ENCODE measurements at places on chromosomes 6 and 20.
A peak's percentile ranks its signal among the peaks of the same experiment; 100 is the strongest.

GRCh38 chr20:7748624-7749023 lies 191.6 kb downstream of the HAO1 start:
- no peak overlapping the region for H3K27ac ChIP-seq
- H3K27me3 ChIP-seq = no peaks in the 10 kb centered on the region
- no peaks in the 10 kb centered on the region for H3K4me1 ChIP-seq
- no peak for DNase-seq
- H3K4me3 ChIP-seq = no peak overlapping the region

- no peaks in the 10 kb centered on the region for H3K36me3 ChIP-seq
- H3K27me3 ChIP-seq = no peaks in the 10 kb centered on the region
- no peak for DNase-seq
- H3K27ac ChIP-seq = no peak overlapping the region
- no peak overlapping the region for H3K4me3 ChIP-seq
- no peaks in the 10 kb centered on the region for H3K4me1 ChIP-seq
Observed at GRCh38 chr6:70180901-70181599, 121.8 kb downstream of the COL9A1 start.

DNA sequence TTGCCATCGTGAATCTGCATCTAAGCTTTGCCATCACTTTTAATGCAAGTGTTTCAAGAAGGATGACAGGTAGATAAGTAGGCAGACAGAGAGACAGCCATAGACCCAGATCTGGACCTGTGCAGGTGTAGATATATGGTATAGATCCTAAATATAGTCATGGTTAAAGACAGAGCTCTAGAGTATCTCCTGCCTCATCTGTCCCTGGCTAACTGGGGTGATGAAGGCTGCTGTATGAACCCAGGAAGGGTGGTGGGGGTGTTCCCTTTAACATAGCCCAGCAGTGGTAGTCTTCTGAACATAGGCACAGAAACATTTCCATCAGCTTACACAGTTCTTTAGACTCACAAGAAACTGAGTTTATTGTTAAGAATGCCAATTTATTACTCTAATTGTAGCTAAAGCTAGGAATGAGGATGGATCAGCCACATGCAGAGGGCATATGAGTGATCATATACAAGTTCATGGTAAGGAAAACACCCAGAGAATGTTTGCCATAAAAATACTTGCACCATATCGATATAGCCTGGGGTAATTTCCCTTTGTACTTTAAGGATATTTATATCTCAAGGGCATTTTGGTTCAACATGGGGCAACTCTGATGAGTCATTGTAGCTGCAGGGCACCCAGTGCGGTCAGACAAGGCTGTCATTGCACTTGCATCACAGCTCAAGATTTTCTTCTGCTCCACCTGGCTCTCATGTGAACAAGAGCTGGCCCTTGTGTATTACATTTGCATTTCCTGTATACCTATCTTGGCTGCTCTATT lies 587.2 kb downstream of the EPM2A start:
- H3K27me3 ChIP-seq = no peaks in the 10 kb centered on the region
- peak; percentile 81 for DNase-seq
- no peaks in the 10 kb centered on the region for H3K36me3 ChIP-seq
- peaks cover 12% of the 10 kb centered on the region for H3K4me1 ChIP-seq
- peak overlapping the region; percentile 73 for H3K27ac ChIP-seq

- no peak for DNase-seq
- no peak overlapping the region for H3K4me3 ChIP-seq
- no peak overlapping the region for H3K27ac ChIP-seq
- H3K36me3 ChIP-seq = no peaks in the 10 kb centered on the region
- peaks cover 12% of the 10 kb centered on the region for H3K4me1 ChIP-seq
Observed at GRCh38 chr6:88920774-88921733, 42.4 kb downstream of the RNGTT start.

DNA sequence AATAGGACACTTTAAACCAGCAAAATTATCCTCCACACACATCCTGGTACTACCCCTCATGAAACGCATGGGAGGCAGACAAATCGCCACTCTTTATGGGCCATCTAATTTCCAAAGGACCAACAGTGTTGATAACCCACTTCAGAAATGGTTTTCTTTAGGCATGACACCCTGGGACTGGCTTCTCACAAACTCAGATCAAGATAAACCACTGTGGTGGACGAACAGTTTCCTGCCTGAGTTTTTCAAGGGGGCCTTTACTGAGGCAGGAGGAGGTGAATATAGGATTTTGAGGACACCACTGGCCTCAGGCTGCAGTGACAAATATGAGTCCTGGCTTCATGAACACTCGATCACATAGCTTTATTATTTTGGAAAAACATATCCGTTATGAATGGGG lies 26.0 kb downstream of the TRAM2 start:
- peaks cover 94% of the 10 kb centered on the region for H3K4me1 ChIP-seq
- no peaks in the 10 kb centered on the region for H3K27me3 ChIP-seq
- DNase-seq = no peak
- H3K27ac ChIP-seq = peak overlapping the region; percentile 94

- H3K27me3 ChIP-seq = no peaks in the 10 kb centered on the region
- no peaks in the 10 kb centered on the region for H3K36me3 ChIP-seq
- H3K27ac ChIP-seq = no peak overlapping the region
- H3K4me3 ChIP-seq = no peak overlapping the region
- no peaks in the 10 kb centered on the region for H3K4me1 ChIP-seq
- DNase-seq = no peak
Observed at GRCh38 chr20:5464901-5465603, 148.3 kb upstream of the PROKR2 start.

- no peak overlapping the region for H3K4me3 ChIP-seq
- H3K27me3 ChIP-seq = peaks cover 18% of the 10 kb centered on the region
- H3K36me3 ChIP-seq = no peaks in the 10 kb centered on the region
- DNase-seq = no peak
- H3K27ac ChIP-seq = no peak overlapping the region
Observed at GRCh38 chr20:57624124-57624523, 3.9 kb upstream of the ZBP1 start.

DNA sequence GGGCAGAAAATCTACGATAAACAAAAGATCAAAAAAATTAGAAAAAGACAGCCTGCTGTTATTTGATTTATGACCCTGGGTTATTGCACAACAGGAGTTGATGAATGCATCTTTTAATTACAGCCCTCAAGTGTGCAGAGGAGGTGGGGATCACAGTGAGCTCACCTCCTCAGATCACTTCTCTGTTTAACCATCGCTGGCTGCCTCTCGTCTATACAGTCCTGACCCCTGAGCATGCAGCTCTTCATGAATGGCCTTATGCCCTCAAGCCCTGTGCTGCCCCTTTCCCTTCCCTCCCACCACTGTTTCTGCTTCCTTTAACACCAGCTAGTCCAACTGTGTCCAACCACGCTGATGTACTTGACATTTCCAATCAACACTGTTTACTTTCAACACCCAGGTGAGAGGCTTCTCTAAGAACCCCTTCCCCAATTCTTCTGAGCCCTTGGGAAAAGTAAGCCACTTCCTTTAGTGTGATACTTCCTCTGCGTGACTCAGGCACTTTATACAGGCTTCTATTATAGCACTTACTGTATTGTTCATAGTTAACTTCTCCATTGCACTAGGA lies 60.6 kb upstream of the RIPOR2 start:
- H3K4me3 ChIP-seq = no peak overlapping the region
- H3K4me1 ChIP-seq = no peaks in the 10 kb centered on the region
- H3K27me3 ChIP-seq = no peaks in the 10 kb centered on the region
- no peak for DNase-seq
- H3K36me3 ChIP-seq = no peaks in the 10 kb centered on the region

DNA sequence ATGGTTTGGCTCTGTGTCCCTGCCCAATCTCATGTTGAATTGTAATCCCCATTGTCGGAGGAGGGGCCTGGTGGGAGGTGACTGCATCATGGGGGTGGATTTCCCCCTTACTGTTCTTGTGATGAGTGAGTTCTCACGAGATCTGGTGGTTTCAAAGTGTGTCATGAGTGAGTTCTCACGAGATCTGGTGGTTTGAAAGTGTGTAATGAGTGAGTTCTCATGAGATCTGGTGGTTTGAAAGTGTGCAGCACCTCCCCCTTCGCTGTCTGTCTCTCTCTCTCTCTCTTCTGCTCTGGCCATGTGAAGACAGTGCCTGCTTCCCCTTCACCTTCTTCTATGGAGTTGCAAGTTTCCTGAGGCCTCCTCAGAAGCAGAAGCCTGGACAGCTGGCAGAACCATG lies 87.6 kb downstream of the MYLK4 start:
- H3K36me3 ChIP-seq = no peaks in the 10 kb centered on the region
- no peak overlapping the region for H3K27ac ChIP-seq
- DNase-seq = no peak
- no peaks in the 10 kb centered on the region for H3K4me1 ChIP-seq
- H3K4me3 ChIP-seq = no peak overlapping the region

GRCh38 chr6:138007014-138007472 lies 100.2 kb downstream of the PERP start:
- no peak overlapping the region for H3K4me3 ChIP-seq
- peak; percentile 31 for DNase-seq
- peaks cover 36% of the 10 kb centered on the region for H3K4me1 ChIP-seq
- H3K27me3 ChIP-seq = no peaks in the 10 kb centered on the region
- no peaks in the 10 kb centered on the region for H3K36me3 ChIP-seq

DNA sequence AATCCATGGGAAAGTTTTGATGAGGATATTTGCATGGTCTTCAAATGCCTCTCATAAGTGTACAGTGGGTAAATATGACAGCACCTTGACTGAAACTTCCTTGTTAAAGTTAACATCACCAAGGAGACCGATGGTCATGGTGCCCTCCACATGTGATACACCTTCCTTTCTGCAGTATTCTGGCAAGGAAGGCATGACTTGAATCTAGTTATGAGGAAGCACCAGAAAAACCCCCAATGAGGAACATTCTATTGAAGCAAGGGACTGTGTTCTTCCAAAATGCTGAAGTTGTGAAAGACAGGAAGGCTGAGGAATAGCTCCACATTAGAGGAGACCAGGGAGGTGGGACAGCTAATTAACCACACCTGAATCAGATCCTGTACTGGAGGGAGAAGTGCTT lies 118.3 kb downstream of the SLC24A3 start:
- no peak for DNase-seq
- no peak overlapping the region for H3K4me3 ChIP-seq
- H3K36me3 ChIP-seq = no peaks in the 10 kb centered on the region
- no peaks in the 10 kb centered on the region for H3K27me3 ChIP-seq
- H3K4me1 ChIP-seq = no peaks in the 10 kb centered on the region

DNA sequence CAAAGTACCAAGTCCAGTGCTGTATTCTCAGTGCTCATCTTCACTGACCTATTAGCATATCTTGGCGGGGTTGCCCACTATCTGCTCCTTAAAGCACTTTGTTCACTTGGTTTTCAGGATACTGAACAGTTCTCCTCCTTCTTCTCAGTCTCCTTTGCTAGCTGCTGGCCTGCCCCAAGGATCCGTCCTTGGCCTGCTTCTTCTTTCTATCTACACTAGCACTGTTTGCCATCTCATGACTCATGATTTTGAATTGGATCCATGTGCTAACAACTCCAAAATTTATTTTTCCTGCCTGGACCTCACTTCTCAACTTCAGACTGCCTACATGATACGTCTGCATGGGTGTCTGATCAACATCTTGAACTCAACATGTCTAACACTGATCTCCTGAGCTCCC lies 15.5 kb downstream of the TPD52L1 start:
- H3K27me3 ChIP-seq = no peaks in the 10 kb centered on the region
- no peaks in the 10 kb centered on the region for H3K36me3 ChIP-seq

DNA sequence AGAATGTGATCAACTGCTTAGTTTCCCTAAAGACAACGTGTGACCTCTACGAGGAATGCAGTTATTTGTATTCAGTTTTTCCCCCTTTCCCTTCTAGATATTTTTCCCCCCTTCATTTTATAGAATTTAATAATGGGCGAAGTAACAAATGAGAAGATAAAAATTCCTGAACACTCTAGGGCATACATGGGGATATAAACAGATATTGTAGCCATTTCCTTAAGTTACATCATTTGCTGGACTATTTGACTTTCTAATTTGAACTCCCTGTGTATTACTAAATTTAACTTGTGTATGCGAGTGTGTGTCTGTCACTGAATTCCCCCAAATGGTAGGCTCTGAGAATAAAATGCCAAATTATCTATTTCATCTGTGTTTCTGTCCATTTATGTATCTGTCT lies 99.0 kb upstream of the ZFP64 start:
- H3K36me3 ChIP-seq = no peaks in the 10 kb centered on the region
- H3K4me3 ChIP-seq = no peak overlapping the region
- DNase-seq = no peak
- H3K27ac ChIP-seq = no peak overlapping the region

DNA sequence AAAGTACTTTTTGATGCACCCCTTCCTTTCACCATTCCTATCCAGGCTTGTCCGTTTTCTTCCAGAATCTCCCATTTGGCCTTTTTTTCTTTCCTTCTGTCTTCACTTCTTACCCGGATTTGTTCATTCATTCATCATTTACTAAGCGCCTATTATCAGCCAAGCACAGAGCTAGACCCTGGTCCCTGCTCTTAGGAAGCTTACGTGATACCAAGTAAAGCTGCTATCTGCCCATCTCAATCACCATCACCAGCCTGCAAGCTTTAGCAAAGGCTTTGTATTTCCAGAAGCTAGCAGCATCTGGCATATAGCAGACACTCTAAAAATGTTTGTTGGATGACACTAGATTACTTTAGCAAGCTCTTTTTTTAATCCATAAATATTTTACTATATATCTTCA lies 4.8 kb downstream of the NDRG3 start:
- no peak overlapping the region for H3K27ac ChIP-seq
- H3K36me3 ChIP-seq = no peaks in the 10 kb centered on the region
- no peaks in the 10 kb centered on the region for H3K27me3 ChIP-seq
- no peak overlapping the region for H3K4me3 ChIP-seq

GRCh38 chr20:10075606-10076005 lies 40.8 kb downstream of the ANKEF1 start:
- H3K36me3 ChIP-seq = no peaks in the 10 kb centered on the region
- no peak overlapping the region for H3K4me3 ChIP-seq

DNA sequence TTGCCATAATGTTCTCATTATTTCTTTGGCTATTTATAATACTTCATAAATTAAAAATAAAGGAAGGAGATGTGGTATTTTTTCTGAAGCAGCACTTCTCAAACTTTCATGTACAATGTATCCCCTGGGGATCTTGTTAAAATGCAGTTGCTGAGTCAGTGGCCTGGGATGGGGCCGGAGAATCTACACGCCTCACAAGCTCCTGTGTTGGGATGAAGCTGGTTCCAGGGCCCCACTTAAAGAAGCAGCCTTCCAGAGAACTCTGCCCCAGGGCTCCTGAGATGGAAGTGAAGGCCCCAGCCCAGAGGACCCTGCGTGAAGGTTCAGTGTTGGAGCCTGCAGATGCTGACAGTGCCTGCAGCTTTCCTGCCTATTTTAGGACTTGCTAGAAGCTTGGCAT lies 40.1 kb upstream of the SLC23A2 start:
- H3K27ac ChIP-seq = no peak overlapping the region
- no peaks in the 10 kb centered on the region for H3K27me3 ChIP-seq
- no peak overlapping the region for H3K4me3 ChIP-seq
- no peaks in the 10 kb centered on the region for H3K4me1 ChIP-seq
- H3K36me3 ChIP-seq = no peaks in the 10 kb centered on the region

GRCh38 chr6:76435174-76435573 lies 362.7 kb upstream of the IMPG1 start:
- DNase-seq = no peak
- H3K27ac ChIP-seq = no peak overlapping the region
- H3K36me3 ChIP-seq = no peaks in the 10 kb centered on the region
- H3K4me1 ChIP-seq = no peaks in the 10 kb centered on the region

GRCh38 chr6:97594844-97595243 lies 311.8 kb upstream of the MMS22L start:
- peak; percentile 33 for DNase-seq
- no peaks in the 10 kb centered on the region for H3K27me3 ChIP-seq
- H3K4me3 ChIP-seq = no peak overlapping the region
- H3K36me3 ChIP-seq = no peaks in the 10 kb centered on the region
- no peak overlapping the region for H3K27ac ChIP-seq
